ENCODE measurements at places on chromosomes 12 and 14. TPM values are rescaled to one million over a fixed set of nuclear protein-coding genes. Genes with fewer than 3 reads are reported as not detected.

The TEX22 gene
- polyA plus RNA-seq, result 0.82 TPM

The INHBE gene
- 0.28 TPM for polyA plus RNA-seq

The MYO1H gene
- 1.0 TPM for polyA plus RNA-seq

The LALBA gene
- polyA plus RNA-seq, result not detected

The FOXG1 gene
- polyA plus RNA-seq, result not detected

The PRB2 gene
- 0.28 TPM for polyA plus RNA-seq

The KCTD10 gene
- polyA plus RNA-seq, result 26.3 TPM

The ARHGEF25 gene
- polyA plus RNA-seq, result 17.8 TPM

The CLEC1A gene
- polyA plus RNA-seq, result 2.5 TPM

The PGAM5 gene
- polyA plus RNA-seq, result 23.3 TPM

The C12orf54 gene
- polyA plus RNA-seq, result not detected

The SLC25A47 gene
- polyA plus RNA-seq, result 0.37 TPM

The IAPP gene
- 0.10 TPM for polyA plus RNA-seq

The GALC gene
- 119 TPM for polyA plus RNA-seq

The TAS2R9 gene
- polyA plus RNA-seq, result not detected

The ZNF385A gene
- 4.7 TPM for polyA plus RNA-seq

The ZDHHC17 gene
- 44.5 TPM for polyA plus RNA-seq

The P2RX7 gene
- polyA plus RNA-seq, result 1.3 TPM

The NOVA1 gene
- 11.6 TPM for polyA plus RNA-seq

The ATP23 gene
- polyA plus RNA-seq, result 8.5 TPM

The KCNJ8 gene
- polyA plus RNA-seq, result 7.6 TPM

The ADCY4 gene
- 10.5 TPM for polyA plus RNA-seq

The SLC39A5 gene
- 524 TPM for polyA plus RNA-seq

The TGM1 gene
- 8.6 TPM for polyA plus RNA-seq

The TAS2R14 gene
- 3.5 TPM for polyA plus RNA-seq

The MFAP5 gene
- polyA plus RNA-seq, result 7.6 TPM

The ZNF891 gene
- polyA plus RNA-seq, result 3.2 TPM

The SERPINA10 gene
- polyA plus RNA-seq, result 0.90 TPM

The DAO gene
- not detected for polyA plus RNA-seq

The CELA1 gene
- polyA plus RNA-seq, result not detected

The TAS2R31 gene
- 0.82 TPM for polyA plus RNA-seq

The RNASE1 gene
- polyA plus RNA-seq, result 107 TPM

The TMPRSS12 gene
- 0.01 TPM for polyA plus RNA-seq

The TAS2R42 gene
- polyA plus RNA-seq, result 0.06 TPM

The ARID2 gene
- polyA plus RNA-seq, result 17.2 TPM

The USP44 gene
- polyA plus RNA-seq, result 0.93 TPM

The CISTR gene
- not detected for polyA plus RNA-seq

The UNC119B gene
- polyA plus RNA-seq, result 21.1 TPM

The AKAP3 gene
- 2.4 TPM for polyA plus RNA-seq

The REP15 gene
- polyA plus RNA-seq, result 30.4 TPM

The TESPA1 gene
- 1.6 TPM for polyA plus RNA-seq

The PIANP gene
- polyA plus RNA-seq, result 5.4 TPM

The NPAS3 gene
- polyA plus RNA-seq, result 1.0 TPM
